Hematopoietic multipotent progenitor cell treated with erythropoietin and hydrocortisone succinate and interleukin-3 and kit ligand, for 17 days (in vitro differentiated cells): ENCODE measurements at places on chromosomes 12 and 14.

DNA sequence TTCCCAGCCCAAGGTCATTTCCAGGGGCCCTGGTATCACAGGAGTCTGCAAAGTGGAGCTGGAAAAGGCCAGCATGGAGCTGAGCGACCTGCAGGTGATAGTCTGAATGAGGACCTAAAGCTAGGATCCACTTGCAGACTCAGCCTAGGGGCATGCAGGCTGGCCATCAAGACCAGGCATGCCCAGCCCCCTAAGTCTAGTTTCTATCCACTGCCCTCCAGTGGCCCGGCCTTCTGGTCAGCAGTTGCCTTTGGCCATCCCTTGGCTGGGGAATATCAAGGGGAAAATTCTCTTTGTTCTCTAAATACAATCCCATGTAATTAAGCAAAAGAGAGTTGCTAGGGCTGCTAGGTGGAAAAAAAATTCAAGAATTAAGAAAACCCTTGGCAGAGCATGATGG is 96.3 kb upstream of the LHX5 start:
- no peak for DNase-seq

DNA sequence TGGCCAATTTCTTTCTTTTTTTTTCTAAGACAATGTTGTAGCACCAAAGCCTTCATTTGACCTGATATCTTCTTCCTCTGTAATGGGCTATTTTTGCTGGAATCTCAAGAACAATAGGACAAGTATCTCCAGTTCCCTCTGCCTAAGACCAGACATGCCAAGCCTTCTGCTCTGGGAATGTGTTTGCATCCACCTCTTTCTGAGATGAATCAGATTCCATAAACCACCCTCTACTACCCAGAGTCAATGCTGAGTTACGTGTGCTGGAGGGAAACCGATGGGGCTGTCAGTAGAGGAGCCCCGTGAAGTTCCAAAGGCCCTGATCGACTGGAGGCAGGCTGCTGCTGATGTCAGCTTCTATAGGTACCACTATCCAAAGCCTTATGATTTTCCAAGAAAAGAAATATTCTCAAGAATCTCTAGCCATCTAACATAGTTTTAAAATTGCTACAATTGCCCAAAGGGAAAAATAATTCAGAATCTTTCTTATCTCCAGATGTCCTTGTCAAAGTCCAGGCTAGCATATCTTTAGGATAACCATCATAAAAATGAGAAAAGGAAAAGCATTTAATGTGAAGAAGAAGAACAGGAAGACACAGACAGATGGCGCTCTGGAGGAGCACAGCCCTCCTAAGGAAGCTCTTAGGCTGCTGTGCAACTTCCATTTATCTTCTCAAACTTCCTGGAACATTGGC is 101.9 kb downstream of the SLC8A3 start:
- DNase-seq = peak; percentile 34

- no peak for DNase-seq
Observed at GRCh38 chr12:75592086-75592485, 80.7 kb upstream of the KRR1 start.

GRCh38 chr14:89351221-89351515 is 65.9 kb downstream of the FOXN3 start:
- DNase-seq = no peak

- DNase-seq = peak; percentile 83
Observed at GRCh38 chr12:12788675-12789368, 3.4 kb downstream of the APOLD1 start.
